ENCODE measurements at places on chromosomes 2 and 18. TPM values are rescaled to one million over a fixed set of nuclear protein-coding genes. Genes with fewer than 3 reads are reported as not detected.

The ALKAL2 gene
- total RNA-seq, result 11.0 TPM

The TMEM247 gene
- not detected for total RNA-seq

The BOLA3 gene
- total RNA-seq, result 18.9 TPM

The UBR3 gene
- 41.9 TPM for total RNA-seq

The PSMA8 gene
- not detected for total RNA-seq

The PARD3B gene
- total RNA-seq, result 12.7 TPM

The ICOS gene
- total RNA-seq, result not detected

The CCT7 gene
- total RNA-seq, result 99.7 TPM

The GATA6 gene
- 2.3 TPM for total RNA-seq

The NR4A2 gene
- 21.7 TPM for total RNA-seq

The FTCDNL1 gene
- total RNA-seq, result 7.3 TPM

The LYPD1 gene
- total RNA-seq, result not detected

The CCDC85A gene
- total RNA-seq, result 1.9 TPM

The TRIM43 gene
- total RNA-seq, result not detected

The COL4A3 gene
- total RNA-seq, result 2.2 TPM

The CFC1 gene
- not detected for total RNA-seq

The PLCD4 gene
- 2.5 TPM for total RNA-seq

The SERPINB13 gene
- 21.8 TPM for total RNA-seq

The ASB18 gene
- not detected for total RNA-seq

The UCN gene
- total RNA-seq, result 3.9 TPM

The HIBCH gene
- 22.9 TPM for total RNA-seq

The COL3A1 gene
- total RNA-seq, result 73.2 TPM
